ENCODE measurements at places on chromosomes 16 and 17.
A peak's percentile ranks its signal among the peaks of the same experiment; 100 is the strongest.

- no peak for DNase-seq
These were observed 76.3 kb downstream of the AMFR start for GRCh38 chr16:56349086-56349415.

DNA sequence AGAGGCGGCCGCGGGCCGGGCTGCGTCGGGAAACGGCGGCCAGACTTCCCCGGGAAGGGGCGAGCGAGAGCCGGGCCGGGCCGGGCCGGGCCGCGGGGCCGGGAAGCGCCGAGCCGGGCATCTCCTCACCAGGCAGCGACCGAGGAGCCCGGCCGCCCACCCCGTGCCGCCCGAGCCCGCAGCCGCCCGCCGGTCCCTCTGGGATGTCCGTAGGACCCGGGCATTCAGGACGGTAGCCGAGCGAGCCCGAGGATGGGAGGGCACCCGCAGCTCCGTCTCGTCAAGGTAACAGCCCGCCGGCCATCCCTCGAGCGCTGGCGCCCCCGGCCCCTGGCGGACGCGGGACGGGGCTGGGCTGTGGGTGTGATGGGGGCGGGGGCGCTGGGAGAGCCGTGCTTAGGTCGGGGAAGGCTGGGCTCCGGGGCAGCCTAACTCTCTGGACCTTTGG lies at the start of gene CRHR1:
TSS of gene CRHR1 (plus strand) at position 28 of the 448 bp plus-strand sequence. CDS start at position 253, 225 bp downstream.
- no peak for DNase-seq

DNA sequence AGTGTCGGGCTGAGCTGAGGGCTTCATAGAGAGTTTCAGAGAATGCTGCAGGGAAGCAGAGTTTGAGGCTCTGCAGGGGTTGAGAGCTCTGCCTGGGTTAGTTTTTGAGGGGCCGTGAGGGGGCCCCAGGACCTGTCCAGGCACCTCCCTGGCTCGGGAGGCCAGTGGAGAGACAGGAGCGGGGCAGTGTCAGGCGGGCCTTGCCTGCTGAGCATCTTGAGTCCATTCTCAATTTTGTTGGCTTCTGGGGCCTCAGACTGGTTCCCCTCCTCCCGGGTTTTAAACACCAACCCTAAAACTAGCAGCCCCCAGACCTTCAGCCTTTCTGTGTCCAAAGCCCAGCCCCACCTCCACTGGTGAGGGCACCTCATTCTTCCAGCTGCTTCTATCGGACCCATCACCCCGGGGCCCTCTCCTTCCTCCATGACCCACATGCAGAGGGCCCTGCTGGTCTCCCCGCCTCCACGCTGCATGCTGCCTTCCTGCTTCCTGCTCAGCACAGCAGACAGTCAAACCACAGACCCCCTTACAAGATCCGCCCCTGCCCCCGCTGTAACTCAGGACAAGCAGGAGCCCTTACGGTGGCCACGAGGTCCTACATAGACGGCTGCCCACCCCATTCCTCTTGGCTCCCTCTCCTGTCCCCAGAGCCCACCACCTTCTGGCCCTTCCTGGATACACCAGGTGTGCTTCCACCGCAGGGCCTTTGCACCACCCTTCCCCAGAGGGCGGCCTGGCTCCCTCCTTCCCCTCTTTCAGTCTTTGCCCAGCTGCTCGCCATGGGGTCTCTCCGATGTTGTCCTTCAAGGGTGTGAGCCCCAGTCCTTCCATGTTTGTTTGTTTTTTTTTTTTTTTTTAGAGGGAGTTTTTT lies 3.8 kb downstream of the RNF213 start:
- DNase-seq, result no peak

GRCh38 chr17:3683054-3683511 lies 12.9 kb downstream of the P2RX5 start:
- peak; percentile 22 for DNase-seq

- DNase-seq, result no peak
These were observed 411.3 kb downstream of the SNX29 start for GRCh38 chr16:12387786-12388185.

Data from NCI-H1694 (cell line).